ENCODE measurements at places on chromosomes 7 and 10.

- ATAC-seq, result no peak
These were observed 91.7 kb downstream of the ELFN1 start for GRCh38 chr7:1761774-1762173.

GRCh38 chr7:24877790-24878311 lies 102.1 kb downstream of the OSBPL3 start:
- ATAC-seq, result peak; percentile 94

DNA sequence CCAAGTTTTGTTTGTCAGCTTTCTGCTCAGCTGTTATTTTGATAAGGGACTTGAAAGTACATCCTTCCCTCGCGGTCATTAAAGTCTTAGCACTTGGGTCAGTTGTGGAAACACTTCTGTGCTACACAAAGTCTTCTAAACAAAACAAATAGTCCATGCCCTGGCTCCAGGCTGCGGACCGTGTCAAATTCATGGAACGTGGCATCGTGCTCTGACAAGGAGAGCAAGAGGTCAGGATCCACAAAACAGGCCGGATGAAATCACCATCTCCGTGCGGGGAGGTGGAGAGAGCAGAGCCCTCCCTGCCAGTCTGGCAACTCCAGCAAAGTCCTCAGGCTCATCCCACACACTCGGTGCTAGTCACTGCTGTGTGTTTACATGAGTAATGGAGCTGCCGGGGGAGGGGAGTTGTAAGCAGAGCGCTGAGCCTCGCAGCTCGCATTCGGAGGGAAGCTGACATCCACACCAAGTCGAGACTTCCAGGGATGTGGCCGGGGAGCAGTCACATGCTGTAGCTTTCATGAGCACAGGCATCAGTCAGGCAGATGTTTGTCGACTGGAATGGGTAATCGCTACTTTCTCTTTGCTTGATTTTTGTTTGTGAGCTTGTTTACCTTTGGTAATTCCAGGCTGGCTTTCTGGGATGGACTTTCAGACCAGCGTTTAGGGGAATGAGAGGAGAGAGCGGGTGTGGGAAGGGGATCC lies 147.6 kb downstream of the ARID5B start:
- ATAC-seq, result peak; percentile 49

- no peak for ATAC-seq
These were observed 44.1 kb downstream of the HTR7 start for GRCh38 chr10:90813594-90814365.

DNA sequence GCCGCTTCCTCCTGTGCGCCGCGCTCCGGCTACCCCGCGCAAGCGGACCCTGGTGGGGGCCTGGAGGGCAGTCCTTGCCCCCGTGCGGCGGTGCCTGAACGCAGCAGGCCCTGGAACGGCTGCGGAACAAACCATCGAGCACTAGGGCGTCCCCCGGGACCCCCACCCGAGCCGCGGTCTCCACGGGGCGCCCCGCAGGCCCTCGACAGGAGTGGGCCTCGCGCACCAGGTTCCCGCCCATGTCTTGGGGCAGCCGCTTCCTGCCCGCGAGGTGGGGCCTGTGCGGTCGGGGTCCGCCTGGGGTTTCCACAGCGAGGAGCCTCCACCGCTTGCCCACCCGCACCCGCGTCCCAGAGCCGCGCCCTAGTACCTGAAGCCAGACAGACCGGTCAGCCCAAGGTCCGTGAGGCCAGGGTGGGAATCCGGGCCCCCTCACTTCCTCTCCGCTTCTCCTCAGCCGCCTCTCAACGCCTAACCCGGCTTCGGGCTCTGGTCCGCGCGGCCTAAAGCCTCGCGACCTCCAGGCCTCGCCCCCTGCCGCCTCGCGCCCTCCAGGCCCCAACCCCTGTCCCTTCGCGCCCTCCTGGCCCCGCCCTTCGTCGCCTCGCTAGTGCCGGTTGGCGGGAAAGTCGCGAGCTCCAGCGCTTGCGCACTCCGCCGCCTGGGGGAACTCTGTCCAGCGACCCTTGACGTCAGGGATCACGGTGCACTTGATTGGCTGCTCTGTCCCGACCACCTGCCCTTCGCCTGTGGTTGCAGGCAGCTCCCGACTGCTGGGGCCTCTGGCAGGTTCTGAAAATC lies 7.0 kb upstream of the GBX1 start:
- peak; percentile 18 for ATAC-seq

GRCh38 chr10:112336556-112337201 lies 37.2 kb upstream of the ACSL5 start:
- ATAC-seq, result no peak

DNA sequence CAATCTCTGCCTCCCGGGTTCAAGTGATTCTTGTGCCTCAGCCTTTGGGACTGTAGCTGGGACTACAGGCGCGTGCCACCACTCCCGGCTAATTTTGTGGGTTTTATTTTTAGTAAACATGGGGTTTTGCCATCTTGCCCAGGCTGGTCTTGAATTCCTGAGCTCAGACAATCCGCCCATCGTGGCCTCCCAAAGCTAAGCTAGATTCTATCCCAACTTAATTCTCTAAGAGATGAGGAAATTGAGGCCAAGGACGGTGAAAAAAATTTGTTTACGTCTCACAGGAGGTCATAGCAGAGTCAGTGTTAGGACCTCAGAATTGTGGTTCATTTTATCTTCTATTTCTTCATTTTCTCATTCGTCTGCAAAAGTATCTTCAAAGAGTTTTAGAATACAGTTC lies 6.1 kb downstream of the CCAR1 start:
- ATAC-seq, result no peak

- no peak for ATAC-seq
These were observed 569.1 kb downstream of the INHBA start for GRCh38 chr7:41133690-41134299.

GRCh38 chr7:139853506-139854123 lies 24.6 kb downstream of the TBXAS1 start:
- ATAC-seq, result no peak

DNA sequence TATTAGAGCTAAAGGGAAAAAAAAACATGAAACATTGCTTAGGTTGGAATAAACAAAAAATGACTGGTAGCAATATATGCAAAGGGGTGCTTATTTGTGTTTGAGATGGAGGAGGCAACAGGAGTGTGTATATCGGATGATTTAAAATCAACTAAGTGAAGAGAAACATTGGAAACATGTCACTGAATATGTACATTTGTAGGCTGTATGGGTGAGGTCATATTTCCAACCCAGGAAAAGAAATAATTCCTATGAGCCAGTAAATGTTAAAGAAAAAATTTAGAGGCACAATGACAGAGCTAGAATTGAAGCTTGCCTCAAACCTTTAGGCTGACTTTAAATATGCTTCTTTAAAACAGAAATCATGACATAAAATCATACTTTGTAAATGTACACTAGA lies 709.0 kb upstream of the SEMA3D start:
- ATAC-seq, result no peak

DNA sequence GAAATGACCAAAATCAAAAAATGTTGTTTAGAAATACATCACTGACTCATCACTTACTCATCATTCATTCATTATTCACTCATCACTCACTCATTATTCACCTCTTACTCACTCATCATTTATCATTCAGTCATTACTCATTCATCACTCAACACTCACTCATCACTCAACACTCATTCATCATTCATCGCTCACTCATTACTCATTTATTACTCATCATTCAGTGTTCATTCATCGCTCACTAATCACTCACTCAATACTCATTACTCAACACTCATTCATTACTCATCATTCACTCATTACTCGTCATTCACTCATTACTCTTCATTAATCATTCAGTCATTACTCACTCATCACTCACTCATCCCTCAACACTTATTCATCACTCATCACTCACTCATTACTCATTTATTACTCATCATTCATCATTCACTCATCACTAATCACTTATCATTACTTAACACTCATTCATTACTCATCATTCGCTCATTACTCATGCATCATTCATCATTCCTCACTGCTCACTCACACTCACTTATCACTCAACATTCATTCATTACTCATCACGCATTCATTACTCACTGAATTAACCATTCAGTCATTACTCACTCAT lies 238.5 kb downstream of the ADARB2 start:
- ATAC-seq, result no peak

DNA sequence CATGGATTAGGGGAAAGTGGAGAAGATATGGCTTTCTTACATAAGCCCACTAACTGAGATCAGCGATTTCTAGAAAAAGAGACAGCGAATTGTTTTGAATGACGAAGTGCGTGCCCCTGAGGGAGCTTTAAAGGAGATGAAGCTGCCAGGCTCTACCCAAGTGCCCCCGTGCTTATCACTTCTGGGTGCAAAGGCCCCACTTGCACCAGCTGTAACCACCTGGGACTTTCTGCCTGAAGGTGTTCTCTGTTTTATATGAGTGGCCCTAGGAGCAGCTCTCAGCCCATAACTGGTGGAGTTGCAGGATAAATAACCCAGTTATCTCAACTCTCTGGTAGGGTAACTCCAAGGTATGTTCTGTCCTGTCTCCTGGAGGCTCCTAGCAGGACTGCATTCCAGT lies 20.4 kb upstream of the CARD11 start:
- no peak for ATAC-seq

GRCh38 chr10:128522551-128523308 lies 396.5 kb upstream of the MKI67 start:
- ATAC-seq, result no peak

DNA sequence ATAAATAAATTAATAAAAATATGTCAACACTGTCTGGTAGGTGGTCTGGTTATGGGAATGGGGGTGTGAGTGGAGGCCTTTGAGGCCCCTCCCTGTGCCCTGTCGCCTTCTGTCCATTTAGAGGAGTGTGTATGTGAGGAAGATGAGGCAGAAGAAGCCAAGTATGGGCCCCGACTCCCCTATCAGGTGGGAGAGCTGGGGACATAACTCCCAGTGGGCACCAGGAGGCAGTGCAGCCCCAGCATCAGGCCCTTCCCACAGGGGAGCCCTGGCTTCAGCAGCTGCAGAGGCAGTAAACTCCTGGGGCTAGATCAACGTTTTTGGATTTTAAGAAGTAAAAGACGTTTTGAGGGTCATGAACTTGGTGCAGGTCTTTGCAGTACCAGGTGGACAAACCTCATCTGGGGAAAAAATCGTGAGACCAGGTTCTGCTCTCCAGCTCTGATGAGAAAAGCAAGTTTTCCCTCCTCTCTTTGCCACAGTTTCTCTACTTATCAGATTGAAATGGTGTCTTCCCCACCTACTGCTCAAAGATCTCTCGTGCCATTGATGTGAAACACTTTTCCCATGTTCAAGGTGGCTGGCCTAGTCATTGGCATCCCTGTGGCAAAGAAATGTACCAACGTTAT lies 167.8 kb upstream of the EEPD1 start:
- peak; percentile 90 for ATAC-seq

DNA sequence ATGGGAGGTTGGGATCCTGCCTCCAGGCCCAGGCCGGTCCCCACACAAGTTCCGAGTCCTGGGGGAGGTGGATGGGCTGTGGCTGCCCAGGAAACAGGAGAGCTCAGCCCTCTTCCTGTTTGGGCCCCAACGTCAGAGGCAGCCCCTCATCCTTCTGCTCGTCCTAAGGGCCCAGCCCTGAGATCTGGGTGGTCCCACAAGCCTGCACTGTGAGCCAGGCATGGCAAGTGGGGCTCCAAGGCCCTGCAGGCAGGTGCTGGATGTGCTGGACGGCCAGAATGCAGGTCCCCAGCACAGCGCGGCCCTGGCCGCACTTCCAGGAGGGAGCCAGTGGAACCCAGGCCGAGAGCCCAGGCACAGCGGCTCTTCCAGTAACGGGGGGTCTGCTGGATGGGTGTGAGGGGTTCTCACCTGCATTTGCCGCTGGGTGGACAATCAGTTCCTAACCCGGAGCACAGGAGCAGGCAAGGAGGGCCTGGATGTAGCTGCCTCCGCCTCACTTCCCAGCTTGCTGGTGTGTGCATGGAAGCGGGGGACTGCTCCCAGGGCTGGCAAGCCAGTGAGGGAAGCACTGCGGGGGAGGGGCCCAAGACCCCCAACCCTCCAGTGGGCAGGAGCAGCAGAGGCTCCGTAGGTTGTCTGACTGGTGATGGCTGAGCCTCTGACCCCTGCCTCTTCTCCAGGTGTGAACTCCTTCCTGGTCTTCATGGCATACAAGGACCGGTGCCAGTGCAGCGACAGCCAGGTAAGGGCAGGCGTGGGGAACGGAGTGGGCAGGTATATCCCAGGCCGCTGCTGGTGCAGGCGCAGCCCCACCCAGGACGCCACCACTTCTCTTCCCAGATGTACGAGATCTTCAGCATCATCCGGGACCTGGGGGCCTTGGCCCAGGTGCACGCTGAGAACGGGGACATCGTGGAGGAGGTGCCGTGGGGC lies 9.7 kb downstream of the DPYSL4 start:
- ATAC-seq, result no peak

DNA sequence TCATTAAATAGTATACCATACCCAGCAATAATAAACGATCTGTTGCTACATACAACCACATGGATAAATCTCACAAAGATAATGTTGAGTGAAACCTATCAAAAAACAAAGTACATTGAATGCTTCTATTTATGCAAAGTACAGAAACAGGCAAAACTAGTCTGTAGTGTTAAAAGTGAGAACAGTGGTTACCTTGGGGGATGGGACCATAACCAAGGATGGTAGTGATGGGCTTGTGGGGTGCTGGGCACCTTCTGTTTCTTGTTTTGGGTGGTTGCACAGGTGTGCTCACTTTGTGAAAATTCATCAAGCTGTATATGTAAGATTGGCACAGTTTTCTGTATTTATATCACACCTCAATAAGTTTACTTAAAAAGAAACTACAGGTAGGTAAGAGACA lies 105.7 kb downstream of the ATE1 start:
- no peak for ATAC-seq

DNA sequence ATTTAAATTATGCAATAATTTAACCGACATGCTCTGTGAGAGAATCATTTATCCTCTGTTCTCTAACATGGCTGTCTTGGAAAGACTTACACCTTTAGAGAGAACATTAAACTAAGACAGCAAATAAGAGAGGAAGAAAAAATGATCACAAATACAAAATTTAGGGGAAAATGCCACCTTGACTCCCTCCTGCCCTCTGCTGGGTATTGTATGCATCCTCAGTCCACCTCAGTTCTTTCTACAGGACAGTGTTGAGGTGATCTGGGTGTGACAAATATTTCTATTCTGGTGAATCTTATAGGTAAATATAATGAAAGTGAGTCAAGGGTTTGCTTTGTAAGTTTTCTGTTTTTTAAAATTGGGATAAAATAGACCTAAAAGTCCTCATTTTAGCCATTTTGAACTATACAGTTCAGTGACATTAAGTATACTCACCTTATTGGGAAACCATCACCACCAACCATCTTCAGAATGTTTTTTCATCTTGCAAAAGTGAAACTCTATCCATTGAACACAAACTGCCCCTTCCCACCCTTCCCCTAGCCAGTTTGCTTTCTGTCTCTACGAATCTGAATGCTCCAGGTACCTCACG lies 61.5 kb upstream of the ELMO1 start:
- ATAC-seq, result no peak

- no peak for ATAC-seq
These were observed 27.3 kb downstream of the RALA start for GRCh38 chr7:39650676-39651075.

DNA sequence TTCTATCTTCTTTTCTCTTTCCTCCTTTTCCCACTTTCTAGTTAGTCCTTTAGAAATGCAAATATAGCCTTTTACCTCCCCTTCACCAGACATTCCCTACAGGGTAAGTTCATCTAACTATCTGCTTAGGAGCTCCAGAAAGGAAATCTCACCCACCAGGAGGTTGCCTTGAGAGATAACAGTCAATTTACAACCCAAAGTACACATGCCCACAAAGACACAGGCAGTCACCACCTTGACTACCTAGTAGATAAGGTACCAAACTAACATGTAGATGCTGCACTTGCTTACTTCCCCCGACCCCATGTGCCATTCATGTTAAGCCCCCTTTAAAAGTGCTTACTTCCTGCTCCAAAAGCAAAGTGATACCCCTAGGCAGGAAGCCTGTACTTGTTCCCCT lies 12.8 kb upstream of the CREB3L2 start:
- no peak for ATAC-seq
